Thyroid gland (tissue), 4 donors: ENCODE measurements at places on chromosomes 2 and 18. TPM values are rescaled to one million over a fixed set of nuclear protein-coding genes. Genes with fewer than 3 reads are reported as not detected.

- H3K27ac ChIP-seq: no peak overlapping the region
- no peaks in the 10 kb centered on the region for H3K27me3 ChIP-seq
- no peak for DNase-seq
- H3K4me3 ChIP-seq: no peak overlapping the region
- H3K4me1 ChIP-seq: no peaks in the 10 kb centered on the region
- no peaks in the 10 kb centered on the region for H3K36me3 ChIP-seq
Observed at GRCh38 chr18:36652503-36652902, 176.3 kb downstream of the TPGS2 start.

- H3K4me1 ChIP-seq: peaks cover 14% of the 10 kb centered on the region
- no peak overlapping the region for H3K4me3 ChIP-seq
- H3K36me3 ChIP-seq: no peaks in the 10 kb centered on the region
- no peaks in the 10 kb centered on the region for H3K27me3 ChIP-seq
- H3K27ac ChIP-seq: no peak overlapping the region
Observed at GRCh38 chr2:129302106-129302505, 677.4 kb upstream of the RAB6C start.

GRCh38 chr2:18214936-18215335 lies 336.5 kb downstream of the KCNS3 start:
- DNase-seq: no peak
- H3K27ac ChIP-seq: no peak overlapping the region
- no peaks in the 10 kb centered on the region for H3K36me3 ChIP-seq
- no peaks in the 10 kb centered on the region for H3K4me1 ChIP-seq

Gene SPATA3
- total RNA-seq: not detected

DNA sequence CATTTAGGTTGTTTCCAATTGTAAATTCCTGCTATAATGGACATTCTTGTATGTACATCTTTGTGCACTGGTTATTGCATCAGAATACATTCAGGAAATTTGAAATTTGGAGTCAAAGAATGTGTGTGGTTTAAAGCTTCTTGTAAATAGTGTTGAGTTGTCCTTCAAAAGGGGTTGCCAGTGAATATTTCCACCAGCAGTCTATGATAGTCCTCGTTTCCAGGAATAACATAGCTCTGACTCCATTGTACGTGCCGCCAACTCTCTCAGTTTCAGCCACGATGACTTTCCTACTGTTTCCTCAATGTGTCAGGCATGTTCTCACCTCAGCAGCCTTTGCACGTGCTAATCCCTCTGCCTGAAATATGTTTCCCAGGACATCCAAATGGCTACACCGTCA lies 10.9 kb upstream of the HS6ST1 start:
- no peaks in the 10 kb centered on the region for H3K27me3 ChIP-seq
- no peaks in the 10 kb centered on the region for H3K36me3 ChIP-seq
- H3K4me3 ChIP-seq: no peak overlapping the region
- DNase-seq: no peak
